ENCODE measurements at places on chromosomes 2 and 18. TPM values are rescaled to one million over a fixed set of nuclear protein-coding genes. Genes with fewer than 3 reads are reported as not detected.

DNA sequence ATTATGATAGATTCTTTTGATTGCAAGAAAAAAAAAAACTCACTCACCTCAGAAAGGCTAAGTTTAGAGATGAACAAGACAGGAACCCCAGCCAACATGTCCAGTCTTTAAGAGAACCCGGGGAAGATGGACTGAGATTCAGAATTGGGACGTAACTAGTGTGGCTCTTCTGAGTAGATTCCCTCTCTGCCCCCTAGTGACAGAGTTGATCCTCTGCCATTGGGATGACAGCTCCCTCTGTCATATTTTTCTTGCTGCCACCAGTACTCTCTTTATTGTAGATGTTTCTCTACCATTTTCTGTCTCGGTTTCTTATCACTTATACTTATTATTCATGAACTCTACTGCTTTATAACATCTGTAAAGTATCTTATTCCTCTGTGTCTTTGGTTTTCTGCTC lies 77.7 kb downstream of the GULP1 start:
- no peak for DNase-seq
- no peaks in the 10 kb centered on the region for H3K4me1 ChIP-seq
- H3K27me3 ChIP-seq = no peaks in the 10 kb centered on the region
- H3K4me3 ChIP-seq = no peak overlapping the region
- H3K27ac ChIP-seq = no peak overlapping the region

- no peaks in the 10 kb centered on the region for H3K27me3 ChIP-seq
- H3K4me1 ChIP-seq = no peaks in the 10 kb centered on the region
- no peak overlapping the region for H3K27ac ChIP-seq
- no peak overlapping the region for H3K4me3 ChIP-seq
- H3K36me3 ChIP-seq = no peaks in the 10 kb centered on the region
Observed at GRCh38 chr18:3397031-3397750, 52.8 kb upstream of the TGIF1 start.

DNA sequence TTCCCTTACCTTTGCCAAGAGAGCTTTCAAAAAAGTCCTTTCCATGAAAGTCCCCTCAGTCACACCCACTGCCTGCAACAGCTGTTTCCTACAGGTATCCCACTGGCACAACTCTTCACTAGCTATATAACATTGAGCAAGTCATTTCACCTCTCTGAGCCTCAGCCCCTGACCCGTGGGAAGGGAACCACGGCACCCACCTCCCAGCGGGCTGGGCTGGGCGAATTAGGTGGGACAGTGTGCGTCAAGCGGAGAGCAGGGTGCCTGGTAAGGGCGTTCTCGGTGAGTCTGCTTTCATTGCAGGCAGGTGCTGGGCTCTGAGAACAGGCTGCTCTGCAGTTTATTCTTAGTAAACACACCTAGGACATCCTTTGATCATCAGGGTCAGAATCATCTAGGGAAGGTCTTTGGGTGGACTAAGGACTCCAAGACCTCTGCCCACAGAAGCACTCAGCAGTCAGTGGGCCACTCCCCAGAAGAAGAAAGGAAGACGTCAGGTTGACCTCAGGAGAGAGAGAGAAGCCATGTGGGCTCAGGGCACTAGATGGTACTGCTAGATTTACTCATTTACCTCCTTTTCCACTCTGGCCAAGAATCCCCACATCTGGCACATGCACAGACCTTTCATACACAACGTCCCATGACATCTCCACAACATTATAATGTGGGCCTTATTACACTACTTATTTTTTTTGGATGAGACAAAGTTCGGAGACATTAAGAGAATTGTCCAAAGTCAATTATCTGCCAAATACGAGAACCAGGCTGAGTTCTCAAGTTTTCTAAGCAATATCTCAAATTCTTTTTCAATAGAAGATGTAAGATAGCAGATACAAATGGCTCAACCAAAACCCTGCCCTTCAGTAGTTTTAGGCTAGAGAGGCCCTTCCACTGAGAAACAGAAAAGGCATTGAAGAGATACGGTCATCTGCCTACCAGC lies 79.9 kb downstream of the GALNT14 start:
- DNase-seq = peak; percentile 29
- no peak overlapping the region for H3K27ac ChIP-seq
- H3K27me3 ChIP-seq = no peaks in the 10 kb centered on the region
- no peaks in the 10 kb centered on the region for H3K4me1 ChIP-seq
- H3K4me3 ChIP-seq = no peak overlapping the region

GRCh38 chr2:218344755-218345417 lies 11.8 kb upstream of the CATIP start:
- no peaks in the 10 kb centered on the region for H3K27me3 ChIP-seq
- H3K4me3 ChIP-seq = no peak overlapping the region
- no peak for DNase-seq

DNA sequence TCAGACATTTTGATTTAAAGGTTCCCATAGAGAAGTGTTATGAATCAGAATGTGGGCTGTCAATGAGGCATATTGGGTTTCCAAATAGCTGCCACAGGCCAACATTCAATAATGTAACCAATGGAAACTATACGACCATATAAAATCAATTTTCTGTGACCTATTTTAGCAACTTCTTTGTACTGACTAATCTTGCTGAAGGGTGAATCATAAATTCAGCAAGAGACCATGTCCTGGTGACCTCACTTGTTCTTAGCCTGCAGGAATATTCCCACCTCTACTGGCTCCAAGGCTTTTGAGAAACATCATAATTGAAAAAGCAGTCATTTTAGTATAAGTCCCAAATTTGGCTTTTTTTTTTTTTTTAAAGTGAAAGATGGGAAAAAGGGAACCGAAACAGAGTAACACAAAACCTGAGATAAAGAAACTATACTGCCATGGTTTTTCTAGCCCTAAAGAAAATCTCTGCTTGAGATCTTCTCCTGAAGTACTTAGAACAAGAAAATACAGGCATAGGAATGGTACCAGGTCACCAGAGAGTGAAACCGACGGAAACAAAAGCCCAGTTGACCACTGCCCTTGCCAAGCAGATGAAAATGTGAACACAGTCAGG lies 32.1 kb downstream of the PLEKHM3 start:
- no peak for DNase-seq
- H3K36me3 ChIP-seq = no peaks in the 10 kb centered on the region
- no peak overlapping the region for H3K27ac ChIP-seq
- no peaks in the 10 kb centered on the region for H3K4me1 ChIP-seq
- H3K4me3 ChIP-seq = no peak overlapping the region

SCYGR2 gene
- total RNA-seq = not detected

GRCh38 chr2:3210257-3210656 lies 167.4 kb downstream of the EIPR1 start:
- no peak for DNase-seq
- no peaks in the 10 kb centered on the region for H3K36me3 ChIP-seq
- no peaks in the 10 kb centered on the region for H3K4me1 ChIP-seq
- H3K27me3 ChIP-seq = no peaks in the 10 kb centered on the region

DNA sequence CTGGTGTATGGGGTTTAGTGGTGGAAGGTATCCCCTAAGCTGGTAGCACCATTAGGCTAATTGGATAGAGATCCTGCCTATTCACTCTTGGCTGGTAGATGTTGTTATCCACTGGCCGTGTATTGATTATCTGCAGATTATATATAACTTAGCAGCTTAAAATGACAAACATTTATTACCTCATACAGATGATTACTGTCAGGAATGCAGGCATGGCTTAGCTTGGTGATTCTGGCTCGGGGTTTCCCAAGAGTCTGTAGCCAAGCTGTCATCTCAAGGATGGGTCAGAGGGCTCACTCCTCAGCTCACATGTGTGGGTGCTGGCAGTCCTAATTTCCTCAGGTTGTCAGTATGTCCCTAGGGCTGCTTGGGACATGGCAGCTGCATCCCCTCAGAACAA lies 465.8 kb downstream of the PARD3B start:
- no peaks in the 10 kb centered on the region for H3K36me3 ChIP-seq
- H3K4me1 ChIP-seq = no peaks in the 10 kb centered on the region
- no peak overlapping the region for H3K27ac ChIP-seq
- no peaks in the 10 kb centered on the region for H3K27me3 ChIP-seq

GRCh38 chr18:13318731-13319501 lies 100.4 kb downstream of the LDLRAD4 start:
- DNase-seq = no peak
- H3K4me1 ChIP-seq = no peaks in the 10 kb centered on the region
- no peak overlapping the region for H3K27ac ChIP-seq
- H3K36me3 ChIP-seq = no peaks in the 10 kb centered on the region

ASB18 gene
- total RNA-seq = not detected

ATP6V1B1 gene
- total RNA-seq = 0.89 TPM

- DNase-seq = peak; percentile 39
- no peaks in the 10 kb centered on the region for H3K27me3 ChIP-seq
- no peaks in the 10 kb centered on the region for H3K4me1 ChIP-seq
Observed at GRCh38 chr2:147135376-147135775, 709.5 kb upstream of the ACVR2A start.

Data from left lung (tissue), 14 donors.